Activated naive CD8-positive, alpha-beta T cell treated with anti-CD3 and anti-CD28 coated beads, Interleukin-2, amount 50 U/mL, for 16 hours (primary cell): ENCODE measurements at places on chromosomes 7 and 10.

DNA sequence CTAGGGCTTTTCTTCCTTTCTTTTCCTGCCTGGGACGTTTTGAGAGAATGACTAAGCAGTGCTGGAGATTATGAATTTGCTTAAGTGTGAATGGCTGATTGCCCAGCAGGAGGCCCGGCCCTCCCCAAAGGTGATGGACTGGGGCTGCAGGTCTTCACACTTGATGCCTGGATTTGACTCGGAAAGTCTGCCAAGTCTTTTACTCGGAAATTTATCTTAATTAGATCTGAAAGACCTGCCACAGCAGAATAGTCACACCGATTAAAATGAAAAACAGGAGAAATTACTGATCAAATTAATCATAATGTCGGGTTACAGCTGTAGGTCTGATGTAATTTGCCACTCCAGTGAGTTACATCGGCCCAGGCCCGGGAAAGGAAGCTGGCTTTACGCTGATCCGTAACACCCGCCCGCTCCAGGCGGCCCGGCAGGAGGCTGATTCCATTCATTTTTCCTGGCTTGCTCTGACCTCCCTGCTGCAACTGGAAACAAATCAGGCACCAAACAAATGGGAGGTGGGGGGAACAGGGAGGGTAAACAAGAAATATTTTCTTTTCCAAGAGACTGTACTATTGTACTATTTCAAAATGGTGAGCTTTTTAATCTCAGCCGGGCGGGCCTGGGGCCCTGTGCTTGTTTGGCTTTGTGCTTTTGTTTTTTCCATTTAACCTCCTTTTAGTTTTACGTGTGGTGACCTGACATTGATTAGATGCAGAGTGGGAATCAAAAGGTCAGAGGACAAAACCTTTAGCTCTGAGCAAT, 212.4 kb upstream of the YAE1 start:
- DNase-seq = no peak

DNA sequence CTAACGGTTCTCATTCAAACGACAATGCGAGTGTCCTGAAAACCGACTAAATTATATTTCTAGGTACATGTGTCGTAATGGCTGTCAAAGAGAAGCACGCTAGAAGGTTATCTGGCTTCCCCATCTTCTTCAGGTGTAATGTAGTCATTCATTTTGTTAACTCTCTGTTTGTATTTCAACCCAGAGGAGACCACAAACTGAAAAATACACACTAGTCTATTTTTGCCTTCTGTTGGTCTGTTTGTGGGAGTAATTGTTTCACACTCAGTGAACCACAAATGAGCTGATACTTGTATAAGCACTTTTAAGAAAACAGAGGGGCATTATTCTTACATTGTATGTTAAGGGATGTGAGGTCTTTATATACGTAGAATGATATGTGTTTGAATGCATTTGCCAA, 305.9 kb downstream of the GATA3 start:
- no peak for DNase-seq

GRCh38 chr7:8214244-8214824, 47.6 kb downstream of the ICA1 start:
- DNase-seq = no peak

DNA sequence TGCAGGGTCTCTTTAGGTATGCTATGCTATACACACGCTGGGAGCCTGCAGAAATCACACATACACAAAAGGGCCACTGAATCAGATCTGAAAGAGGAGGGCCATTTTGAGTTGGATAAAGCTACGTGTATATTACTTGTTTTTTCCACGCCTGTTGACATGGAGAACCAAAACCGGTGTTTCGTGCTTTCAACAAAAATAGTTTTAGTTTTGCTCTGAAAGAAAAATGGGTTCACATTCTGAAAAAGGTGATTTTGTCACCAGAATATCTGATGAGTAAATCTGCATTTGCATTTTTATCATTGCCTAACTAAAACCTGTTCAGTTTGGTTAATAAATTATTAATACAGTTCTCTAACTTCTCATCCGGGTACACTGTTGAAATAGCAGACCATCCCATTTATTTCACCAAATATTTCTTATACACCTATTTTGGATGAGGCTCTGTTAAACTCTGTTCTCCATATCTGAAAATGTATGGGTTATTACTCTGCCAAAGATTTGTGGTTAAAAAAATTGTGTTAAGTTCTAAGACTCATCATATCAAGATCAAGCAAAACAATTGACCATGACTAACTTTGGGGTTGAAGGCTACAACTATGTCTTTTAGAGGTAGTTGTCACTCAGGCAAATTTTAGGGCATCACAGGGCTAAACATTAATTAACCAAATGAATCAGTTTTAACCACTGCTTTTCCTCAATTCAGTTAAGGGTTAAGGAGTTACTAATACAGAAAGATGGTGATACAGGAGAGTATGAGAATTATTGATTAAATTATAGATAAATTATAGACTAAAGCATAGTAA, 101.2 kb upstream of the RPA3 start:
- no peak for DNase-seq

- DNase-seq = no peak
Measured at GRCh38 chr10:60338786-60339185, 50.9 kb downstream of the ANK3 start.

- DNase-seq = no peak
Measured at GRCh38 chr10:96656198-96656577, 64.1 kb downstream of the PIK3AP1 start.

DNA sequence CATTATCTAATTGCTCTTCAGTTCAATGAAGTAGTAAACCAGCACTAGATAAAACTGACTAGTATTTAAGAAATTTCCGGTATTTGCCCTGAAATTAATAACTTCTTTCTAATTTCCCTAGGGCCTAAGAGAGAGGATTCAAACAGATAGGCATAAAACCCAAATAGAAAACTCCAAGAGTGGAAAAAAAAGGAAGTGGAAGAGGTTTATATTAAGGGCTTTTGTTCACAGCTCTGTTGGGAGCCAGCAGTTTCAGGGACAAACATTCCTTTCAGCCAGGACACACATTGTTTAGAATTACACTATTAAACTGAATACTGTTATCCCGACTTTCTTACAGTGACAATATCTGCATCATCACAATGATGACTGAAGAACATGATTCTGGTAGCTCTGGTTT, 3.6 kb downstream of the ODAD2 start:
- no peak for DNase-seq

GRCh38 chr10:92689663-92690210, at the start of gene HHEX:
Gene HHEX (plus strand): TSS chr10:92689955. CDS start chr10:92689987, 32 bp downstream.
- no peak for DNase-seq

DNA sequence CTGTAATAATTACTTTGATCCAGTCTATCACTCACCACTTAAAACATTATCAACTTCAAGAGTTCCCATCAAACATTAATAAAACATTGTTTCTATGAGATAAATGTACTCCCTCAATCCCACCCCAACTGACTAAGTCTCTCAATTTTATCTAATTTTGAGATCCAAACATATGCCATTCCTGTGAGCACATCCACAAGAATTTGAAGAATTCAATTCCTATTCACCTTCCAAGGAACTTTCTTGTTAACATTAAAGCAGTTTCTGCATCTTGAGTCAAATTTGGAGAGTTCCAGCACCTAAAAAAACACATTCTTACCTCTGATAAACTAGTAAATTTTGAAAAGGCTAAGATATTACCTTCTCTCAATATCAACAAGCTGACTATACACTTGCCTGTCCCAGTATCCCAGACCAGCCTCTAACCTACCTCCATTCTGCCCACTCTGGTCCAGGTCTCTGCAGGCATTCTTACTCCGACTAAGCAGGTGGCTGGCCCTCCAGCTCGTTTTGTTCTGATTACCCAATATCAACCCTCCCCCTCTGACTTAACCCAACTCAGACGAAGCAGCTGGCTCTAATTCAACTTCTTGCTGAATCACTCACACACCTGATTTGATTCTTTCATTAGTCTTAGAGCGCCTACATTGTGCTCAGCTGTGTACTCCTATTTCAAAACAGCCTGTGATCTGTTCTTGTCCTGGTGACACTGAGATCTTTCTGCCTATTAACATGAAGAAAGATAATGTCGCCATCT, 275.2 kb downstream of the IPMK start:
- no peak for DNase-seq

GRCh38 chr7:138064856-138065357, 11.4 kb upstream of the AKR1D1 start:
- no peak for DNase-seq

DNA sequence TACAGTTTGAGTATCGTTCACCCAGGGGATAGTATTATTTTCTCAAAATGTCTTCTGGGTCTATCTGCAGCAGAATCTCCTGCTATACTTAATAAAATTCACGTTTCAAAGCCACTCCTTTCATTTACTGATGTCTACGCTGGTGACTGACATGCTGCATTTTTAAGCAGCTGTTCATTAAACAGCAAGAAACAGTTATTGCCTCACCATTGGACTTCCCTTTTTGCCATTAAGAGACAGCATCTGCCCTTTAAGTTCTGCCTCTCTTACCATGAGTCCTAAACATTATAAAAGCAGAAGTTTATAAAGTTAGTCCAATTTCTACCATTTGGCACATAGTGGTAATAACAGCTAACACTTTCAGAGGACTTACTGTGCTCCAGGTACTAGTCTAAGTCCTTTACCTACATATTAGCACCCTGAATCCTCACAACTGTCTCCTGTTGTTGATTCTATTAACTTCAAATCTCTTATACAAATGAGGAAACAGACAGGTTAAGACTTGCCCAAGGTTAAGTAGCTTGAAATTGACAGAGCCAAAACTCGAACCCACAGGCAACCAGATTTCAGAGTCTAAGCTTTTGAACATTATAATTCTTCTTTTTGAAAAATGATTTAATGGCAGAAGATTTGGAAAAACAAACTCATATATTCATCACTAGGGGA, 169.5 kb downstream of the SNX13 start:
- DNase-seq = no peak

DNA sequence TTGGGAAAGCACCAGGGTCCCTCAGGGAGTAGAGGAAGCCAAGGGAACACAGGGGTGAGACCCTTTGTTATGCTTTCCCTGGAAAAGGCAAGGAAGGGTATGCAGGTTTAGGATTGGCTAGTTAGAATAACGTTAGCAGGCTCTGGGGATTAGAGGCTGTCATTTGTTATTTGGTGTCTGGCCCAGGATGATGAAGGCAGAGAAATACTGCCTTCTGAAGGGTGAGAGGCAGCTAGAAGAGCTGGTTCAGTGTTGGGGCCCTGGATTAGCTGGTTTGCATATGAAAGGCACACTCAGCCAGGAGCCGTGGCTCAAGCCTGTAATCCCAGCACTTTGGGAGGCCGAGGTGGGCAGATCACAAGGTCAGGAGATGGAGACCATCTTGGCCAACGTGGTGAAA, 3.0 kb upstream of the PILRA start:
- no peak for DNase-seq

- no peak for DNase-seq
Measured at GRCh38 chr7:636396-636795, 90.1 kb upstream of the DNAAF5 start.

- no peak for DNase-seq
Measured at GRCh38 chr10:79542626-79543025, 17.6 kb downstream of the SFTPA2 start.

- no peak for DNase-seq
Measured at GRCh38 chr10:63829020-63829419, 307.8 kb downstream of the REEP3 start.

DNA sequence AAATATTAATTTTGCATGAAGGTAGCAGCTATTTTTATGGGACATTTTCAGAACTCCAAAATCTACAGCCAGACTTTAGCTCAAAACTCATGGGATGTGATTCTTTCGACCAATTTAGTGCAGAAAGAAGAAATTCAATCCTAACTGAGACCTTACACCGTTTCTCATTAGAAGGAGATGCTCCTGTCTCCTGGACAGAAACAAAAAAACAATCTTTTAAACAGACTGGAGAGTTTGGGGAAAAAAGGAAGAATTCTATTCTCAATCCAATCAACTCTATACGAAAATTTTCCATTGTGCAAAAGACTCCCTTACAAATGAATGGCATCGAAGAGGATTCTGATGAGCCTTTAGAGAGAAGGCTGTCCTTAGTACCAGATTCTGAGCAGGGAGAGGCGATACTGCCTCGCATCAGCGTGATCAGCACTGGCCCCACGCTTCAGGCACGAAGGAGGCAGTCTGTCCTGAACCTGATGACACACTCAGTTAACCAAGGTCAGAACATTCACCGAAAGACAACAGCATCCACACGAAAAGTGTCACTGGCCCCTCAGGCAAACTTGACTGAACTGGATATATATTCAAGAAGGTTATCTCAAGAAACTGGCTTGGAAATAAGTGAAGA, 112.3 kb downstream of the CFTR start:
- no peak for DNase-seq

GRCh38 chr10:52903397-52903938, 130.9 kb upstream of the MBL2 start:
- no peak for DNase-seq

DNA sequence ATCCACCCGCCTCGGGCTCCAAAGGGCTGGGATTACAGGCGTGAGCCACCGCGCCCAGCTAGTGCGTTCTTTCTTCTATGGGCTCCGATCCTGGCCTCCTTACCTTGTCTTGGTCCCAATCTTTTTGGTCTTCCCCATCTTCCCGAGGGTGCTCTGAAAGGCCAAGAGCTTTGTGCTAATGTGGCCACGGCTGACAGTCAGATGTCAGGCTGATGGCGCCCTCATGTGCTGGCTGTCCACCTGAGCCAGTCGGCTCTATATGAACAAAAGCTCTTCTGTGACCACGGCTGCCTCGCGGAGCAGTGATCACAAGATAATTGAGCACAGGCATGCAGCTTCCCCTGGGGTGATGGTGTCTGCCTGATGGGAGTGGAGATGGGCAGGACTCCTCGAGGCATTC, 11.0 kb upstream of the AHCYL2 start:
- no peak for DNase-seq

DNA sequence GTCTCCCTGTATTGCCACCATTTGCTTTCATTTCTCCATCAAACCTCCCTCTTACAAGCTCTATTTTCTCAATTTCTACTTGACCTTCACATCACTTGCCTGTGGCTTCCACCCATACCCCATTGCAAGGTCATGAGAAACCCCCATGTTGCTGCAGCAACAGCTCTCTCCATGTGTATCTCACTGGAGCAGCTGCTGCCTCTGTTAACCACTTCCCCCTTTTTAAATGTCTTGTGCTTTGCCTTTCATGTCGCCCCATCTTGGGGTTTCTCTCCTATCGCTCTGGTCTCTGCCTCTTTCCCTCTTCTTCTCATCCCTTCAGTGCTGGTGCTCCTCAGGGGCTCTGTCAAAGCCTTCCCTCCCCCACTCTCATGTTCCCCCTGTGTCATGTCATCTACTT, 148.8 kb downstream of the CHN2 start:
- no peak for DNase-seq

GRCh38 chr7:122136639-122137245, 7.3 kb downstream of the AASS start:
- no peak for DNase-seq

DNA sequence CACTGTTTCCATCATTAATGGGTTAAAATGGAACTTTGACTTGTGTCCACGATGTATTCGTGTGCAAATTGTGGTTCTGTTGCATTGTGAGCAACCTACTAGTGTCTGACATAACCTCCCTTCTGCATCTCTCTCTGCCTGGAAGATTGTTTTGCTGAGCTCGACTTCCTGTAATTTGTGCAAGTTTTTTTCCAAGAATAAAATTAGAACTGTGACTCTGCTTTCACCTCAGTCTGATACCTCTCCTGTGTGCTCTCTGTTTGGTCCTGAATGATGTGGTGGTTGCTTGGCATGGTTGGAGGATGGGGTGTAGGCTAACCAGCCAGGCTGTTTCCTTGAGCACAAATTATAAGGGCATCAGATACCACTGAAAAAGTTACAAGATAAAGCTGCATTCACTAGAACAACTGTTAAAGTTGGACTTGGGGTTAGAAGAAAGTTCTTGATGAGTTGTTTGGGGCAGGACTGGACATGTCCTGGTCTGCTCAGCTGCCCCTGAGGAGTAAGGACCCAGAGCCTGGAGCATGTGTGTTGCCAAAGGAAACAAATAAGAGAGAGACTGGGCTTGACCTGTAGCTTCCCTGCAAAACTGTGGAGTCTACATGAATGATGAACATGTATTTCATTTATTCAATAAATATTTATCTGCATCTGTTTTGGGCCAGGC, 1.9 kb upstream of the VOPP1 start:
- DNase-seq = no peak
